Vagina (tissue), 2 donors: ENCODE measurements at places on chromosomes 11 and 22.

- DNase-seq: no peak
- H3K4me3 ChIP-seq: no peak overlapping the region
- no peaks in the 10 kb centered on the region for H3K4me1 ChIP-seq
- H3K27me3 ChIP-seq: no peaks in the 10 kb centered on the region
Observed at GRCh38 chr11:13603661-13604060, 64.8 kb upstream of the FAR1 start.

DNA sequence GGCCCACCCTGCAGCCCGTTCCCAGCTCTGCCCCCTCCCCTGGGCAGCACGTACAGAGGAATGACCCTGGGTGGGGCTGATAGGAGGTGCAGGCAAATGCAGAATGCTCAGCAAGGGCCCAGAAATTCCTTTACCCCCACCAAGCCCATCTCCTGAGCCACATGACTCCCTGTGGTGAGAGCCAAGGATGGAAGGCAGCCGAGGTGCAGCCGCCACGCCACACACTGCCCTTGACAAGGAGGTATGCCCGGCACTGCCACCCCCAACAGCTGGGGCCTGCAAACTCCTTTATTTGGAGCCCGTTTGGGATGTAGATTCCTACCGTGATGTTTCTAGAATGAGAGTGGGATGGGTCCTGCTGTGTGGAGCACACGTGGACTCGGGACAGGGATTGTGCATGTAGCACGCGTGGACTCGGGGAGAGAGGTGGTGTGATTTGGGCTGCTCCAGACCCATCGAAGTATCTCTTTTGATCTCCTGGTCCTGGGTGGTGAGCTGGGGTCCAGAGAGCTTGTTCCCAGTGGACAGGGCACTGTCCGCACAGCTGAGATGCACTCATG lies 12.9 kb downstream of the GTSE1 start:
- no peak overlapping the region for H3K4me3 ChIP-seq
- no peaks in the 10 kb centered on the region for H3K4me1 ChIP-seq
- no peaks in the 10 kb centered on the region for H3K27me3 ChIP-seq
- no peak for DNase-seq

DNA sequence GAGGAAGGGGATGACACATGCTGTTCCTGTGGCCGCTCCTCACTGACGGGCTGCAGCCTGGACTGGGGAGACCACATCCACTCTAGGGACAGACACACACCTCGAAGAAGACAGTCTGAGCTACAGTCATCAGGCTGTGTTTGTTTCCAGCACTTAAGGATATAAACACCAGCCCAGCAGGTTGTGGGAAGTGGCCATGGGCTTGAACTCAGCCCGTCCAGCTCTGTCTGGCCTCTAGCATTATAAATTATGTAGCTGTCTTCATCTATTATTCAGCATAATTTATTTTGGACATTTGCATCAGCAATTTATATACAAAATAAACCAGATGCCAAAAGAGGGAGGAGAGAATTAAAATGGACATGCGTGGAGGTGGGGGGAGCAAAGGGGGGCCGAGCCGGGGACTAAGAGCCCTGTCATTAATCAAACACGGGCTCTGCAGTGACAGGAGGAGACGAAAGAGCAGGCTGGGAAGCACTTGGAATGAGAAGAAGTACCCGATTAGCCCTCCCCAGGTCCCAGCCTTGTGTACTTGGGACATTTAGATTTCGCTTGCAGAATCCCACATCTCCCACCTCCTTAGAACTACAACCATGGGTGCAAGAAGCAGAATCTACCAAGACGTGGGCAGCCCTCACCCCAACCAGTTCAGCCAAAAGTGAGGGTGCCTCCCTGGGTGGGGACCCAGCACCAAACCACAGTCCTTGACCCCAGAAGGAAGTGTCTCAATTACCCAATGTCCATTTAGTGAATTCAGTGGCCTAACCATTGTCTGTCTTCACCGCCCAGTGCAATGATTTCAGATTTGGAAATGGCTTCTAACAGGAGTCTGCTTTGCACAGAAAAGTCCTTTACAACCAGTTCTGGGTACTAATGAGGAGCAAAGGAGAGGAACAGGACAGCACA lies 309.6 kb downstream of the OPCML start:
- H3K27me3 ChIP-seq: no peaks in the 10 kb centered on the region
- no peaks in the 10 kb centered on the region for H3K36me3 ChIP-seq
- H3K4me1 ChIP-seq: no peaks in the 10 kb centered on the region
- no peak overlapping the region for H3K27ac ChIP-seq

GRCh38 chr11:199782-200181 lies 6.9 kb downstream of the SCGB1C1 start:
- peaks cover 16% of the 10 kb centered on the region for H3K4me1 ChIP-seq
- no peaks in the 10 kb centered on the region for H3K36me3 ChIP-seq
- no peak overlapping the region for H3K27ac ChIP-seq
- no peaks in the 10 kb centered on the region for H3K27me3 ChIP-seq
- DNase-seq: no peak
- H3K4me3 ChIP-seq: no peak overlapping the region

DNA sequence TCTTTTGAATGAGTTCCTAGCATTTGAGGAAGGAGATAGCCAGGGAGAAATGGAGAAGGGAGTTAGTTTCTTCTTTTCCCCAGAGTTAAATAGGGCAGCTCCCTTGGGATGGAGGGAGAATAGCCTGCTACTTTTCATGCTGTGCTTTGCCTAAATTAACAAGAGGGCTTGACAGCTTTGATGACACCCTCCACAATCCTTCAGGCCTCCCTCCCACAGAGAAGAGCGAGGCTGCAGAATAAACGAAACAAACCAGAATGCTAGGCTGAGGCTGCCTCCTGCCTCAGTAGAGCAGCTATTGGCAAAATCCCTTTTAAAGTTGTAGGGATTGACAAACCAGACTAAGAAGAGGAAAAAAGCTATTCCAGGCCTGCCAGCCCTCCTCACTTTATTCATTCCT lies 94.6 kb downstream of the C11orf58 start:
- H3K27me3 ChIP-seq: no peaks in the 10 kb centered on the region
- H3K4me3 ChIP-seq: no peak overlapping the region
- no peaks in the 10 kb centered on the region for H3K36me3 ChIP-seq
- DNase-seq: no peak

GRCh38 chr11:72981971-72982685 lies 160.0 kb downstream of the FCHSD2 start:
- no peak overlapping the region for H3K4me3 ChIP-seq
- no peaks in the 10 kb centered on the region for H3K4me1 ChIP-seq
- H3K27ac ChIP-seq: no peak overlapping the region
- H3K27me3 ChIP-seq: no peaks in the 10 kb centered on the region

DNA sequence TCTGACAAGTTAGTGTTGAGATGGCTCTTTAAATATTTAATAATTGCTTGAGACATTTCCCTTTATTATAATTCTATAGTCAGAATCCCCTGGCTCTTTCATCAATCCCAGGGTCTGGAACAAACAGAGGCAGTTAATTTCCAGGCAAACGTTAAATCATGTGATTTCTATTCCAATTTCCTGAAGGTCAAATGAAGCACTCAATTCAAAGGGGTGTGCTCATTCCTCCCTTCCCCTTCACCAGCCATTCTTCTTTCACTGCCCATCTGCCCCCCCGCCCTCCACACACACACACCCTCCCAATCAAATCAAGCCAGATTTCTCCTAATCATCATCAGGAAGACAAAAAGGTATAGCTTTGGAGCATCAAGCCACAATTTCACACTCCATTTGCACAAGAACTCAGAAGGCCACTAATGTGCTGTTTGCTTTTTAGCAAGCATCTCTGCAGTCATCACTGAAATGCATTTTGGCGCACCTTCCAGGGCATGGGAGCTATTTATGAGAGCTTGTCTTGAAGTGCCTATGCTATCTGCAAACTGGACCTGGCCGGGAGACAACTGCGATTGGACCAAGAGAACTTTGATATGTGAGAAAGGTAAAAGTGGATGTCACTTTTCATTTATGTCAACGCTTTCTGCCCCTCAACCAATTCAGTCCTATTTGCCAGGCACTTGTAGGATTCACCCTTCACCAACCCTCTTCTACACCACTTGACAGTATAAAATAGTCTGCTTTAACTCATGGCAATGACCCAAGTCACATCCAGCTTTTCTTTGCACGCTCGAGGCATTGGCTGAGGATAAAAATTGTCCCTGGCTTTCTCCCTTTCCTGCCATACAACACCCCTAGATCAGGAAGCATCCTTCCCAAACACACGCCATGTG lies 315.1 kb upstream of the API5 start:
- H3K4me3 ChIP-seq: no peak overlapping the region
- H3K27me3 ChIP-seq: no peaks in the 10 kb centered on the region
- no peak overlapping the region for H3K27ac ChIP-seq
- H3K36me3 ChIP-seq: no peaks in the 10 kb centered on the region

- H3K4me1 ChIP-seq: peaks cover 16% of the 10 kb centered on the region
- H3K4me3 ChIP-seq: no peak overlapping the region
- H3K36me3 ChIP-seq: no peaks in the 10 kb centered on the region
- H3K27ac ChIP-seq: no peak overlapping the region
- no peak for DNase-seq
Observed at GRCh38 chr11:123588117-123588863, 66.1 kb downstream of the SCN3B start.

DNA sequence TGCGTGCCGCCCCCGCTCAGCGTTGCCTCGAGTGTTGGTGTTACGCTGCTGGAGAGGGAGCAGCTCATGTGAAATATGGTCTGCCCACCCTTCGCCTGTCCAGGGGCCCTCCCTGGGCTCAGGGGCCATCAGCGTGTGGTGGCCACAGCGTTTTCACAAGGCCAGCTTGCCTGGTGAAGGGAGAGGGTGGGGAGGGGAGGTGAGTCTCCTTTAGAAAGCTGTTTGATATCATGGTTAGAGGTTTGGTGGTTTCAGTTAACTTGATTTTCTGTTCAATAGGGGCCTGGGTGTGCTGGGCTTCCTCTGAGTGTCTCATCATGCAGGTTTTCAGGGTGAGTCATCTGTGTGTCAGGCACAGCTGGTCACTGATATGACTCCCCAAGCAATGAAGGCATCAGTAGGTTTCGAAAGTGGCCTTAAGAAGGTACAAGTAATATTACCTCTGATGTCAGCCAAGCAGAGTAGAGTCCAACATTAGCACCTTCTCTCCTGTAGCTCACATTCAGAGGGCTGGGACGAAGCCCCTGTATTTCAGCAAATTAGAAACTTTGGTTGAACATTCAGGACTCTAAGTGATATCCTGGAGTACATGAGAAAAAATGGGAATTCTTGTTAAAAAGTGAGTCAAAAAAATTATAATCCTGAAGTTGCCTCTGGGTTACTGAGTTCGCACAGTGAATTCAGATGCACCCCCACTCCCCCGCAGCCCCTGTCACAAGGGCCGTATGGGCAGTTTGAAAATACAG lies 172.5 kb downstream of the TBC1D22A start:
- H3K4me3 ChIP-seq: no peak overlapping the region
- no peaks in the 10 kb centered on the region for H3K27me3 ChIP-seq
- no peak overlapping the region for H3K27ac ChIP-seq
- H3K36me3 ChIP-seq: no peaks in the 10 kb centered on the region

- no peaks in the 10 kb centered on the region for H3K27me3 ChIP-seq
- peaks cover 30% of the 10 kb centered on the region for H3K36me3 ChIP-seq
- H3K4me3 ChIP-seq: no peak overlapping the region
- peak overlapping the region; percentile 86 for H3K27ac ChIP-seq
- peaks cover 37% of the 10 kb centered on the region for H3K4me1 ChIP-seq
- no peak for DNase-seq
Observed at GRCh38 chr22:35349704-35350538, 31.0 kb upstream of the HMOX1 start.

GRCh38 chr11:115188188-115188897 lies 315.9 kb downstream of the CADM1 start:
- no peak for DNase-seq
- no peaks in the 10 kb centered on the region for H3K27me3 ChIP-seq
- no peak overlapping the region for H3K27ac ChIP-seq

GRCh38 chr11:34318111-34319037 lies 39.4 kb downstream of the ABTB2 start:
- H3K4me3 ChIP-seq: no peak overlapping the region
- no peak for DNase-seq
- H3K27me3 ChIP-seq: no peaks in the 10 kb centered on the region
- H3K36me3 ChIP-seq: no peaks in the 10 kb centered on the region
- H3K27ac ChIP-seq: peak overlapping the region; percentile 33

DNA sequence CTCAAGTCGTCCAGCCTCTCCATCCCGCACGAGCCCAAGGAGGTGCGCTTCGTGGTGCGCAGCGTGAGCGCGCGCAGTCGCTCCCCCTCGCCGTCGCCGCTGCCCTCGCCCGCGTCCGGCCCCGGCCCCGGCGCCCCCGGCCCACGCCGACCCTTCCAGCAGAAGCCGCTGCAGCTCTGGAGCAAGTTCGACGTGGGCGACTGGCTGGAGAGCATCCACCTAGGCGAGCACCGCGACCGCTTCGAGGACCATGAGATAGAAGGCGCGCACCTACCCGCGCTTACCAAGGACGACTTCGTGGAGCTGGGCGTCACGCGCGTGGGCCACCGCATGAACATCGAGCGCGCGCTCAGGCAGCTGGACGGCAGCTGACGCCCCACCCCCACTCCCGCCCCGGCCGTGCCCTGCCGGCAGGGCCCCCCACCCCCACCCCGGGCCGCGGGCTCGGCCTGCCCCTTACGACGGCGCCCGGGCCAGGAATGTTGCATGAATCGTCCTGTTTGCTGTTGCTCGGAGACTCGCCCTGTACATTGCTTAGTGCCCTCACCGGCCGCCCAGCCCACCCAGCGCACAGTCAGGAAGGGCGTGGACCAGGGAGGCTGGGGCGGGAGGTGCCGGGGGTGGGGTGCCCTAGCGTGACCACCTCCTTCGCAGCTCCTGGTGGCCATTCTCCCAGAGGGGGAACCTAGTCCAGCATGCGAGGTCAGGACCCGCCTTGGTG lies 6.9 kb upstream of the ACR start:
- H3K27ac ChIP-seq: no peak overlapping the region
- H3K4me1 ChIP-seq: peaks cover 14% of the 10 kb centered on the region
- no peak overlapping the region for H3K4me3 ChIP-seq
- DNase-seq: no peak

- H3K4me3 ChIP-seq: peak overlapping the region; percentile 62
- H3K36me3 ChIP-seq: no peaks in the 10 kb centered on the region
Observed at GRCh38 chr11:69010964-69011623, 2.0 kb downstream of the MRGPRF start.

DNA sequence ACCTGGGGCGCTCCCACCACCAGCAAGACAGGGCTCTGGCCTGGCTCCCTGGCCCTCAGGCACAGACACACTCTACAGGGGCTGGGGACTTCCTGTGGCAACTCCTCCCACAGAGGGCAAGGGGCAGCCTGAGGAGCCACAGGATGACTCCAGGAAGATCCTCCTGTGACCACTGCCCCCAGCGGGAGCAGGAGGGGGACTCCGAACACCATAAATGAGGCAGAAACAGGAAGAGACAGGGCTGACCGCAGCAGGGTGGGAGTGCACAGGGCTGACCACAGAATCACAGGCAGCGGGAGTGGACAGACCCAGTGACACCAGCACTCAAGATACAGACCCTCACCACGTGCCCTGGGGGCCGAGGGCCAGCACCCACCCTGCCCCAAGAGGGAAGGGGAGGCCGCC lies 10.8 kb downstream of the ARAP1 start:
- H3K27me3 ChIP-seq: no peaks in the 10 kb centered on the region
- DNase-seq: no peak
- no peaks in the 10 kb centered on the region for H3K36me3 ChIP-seq
